Suppressor macrophage (primary cell): ENCODE measurements at places on chromosomes 2 and 18.

DNA sequence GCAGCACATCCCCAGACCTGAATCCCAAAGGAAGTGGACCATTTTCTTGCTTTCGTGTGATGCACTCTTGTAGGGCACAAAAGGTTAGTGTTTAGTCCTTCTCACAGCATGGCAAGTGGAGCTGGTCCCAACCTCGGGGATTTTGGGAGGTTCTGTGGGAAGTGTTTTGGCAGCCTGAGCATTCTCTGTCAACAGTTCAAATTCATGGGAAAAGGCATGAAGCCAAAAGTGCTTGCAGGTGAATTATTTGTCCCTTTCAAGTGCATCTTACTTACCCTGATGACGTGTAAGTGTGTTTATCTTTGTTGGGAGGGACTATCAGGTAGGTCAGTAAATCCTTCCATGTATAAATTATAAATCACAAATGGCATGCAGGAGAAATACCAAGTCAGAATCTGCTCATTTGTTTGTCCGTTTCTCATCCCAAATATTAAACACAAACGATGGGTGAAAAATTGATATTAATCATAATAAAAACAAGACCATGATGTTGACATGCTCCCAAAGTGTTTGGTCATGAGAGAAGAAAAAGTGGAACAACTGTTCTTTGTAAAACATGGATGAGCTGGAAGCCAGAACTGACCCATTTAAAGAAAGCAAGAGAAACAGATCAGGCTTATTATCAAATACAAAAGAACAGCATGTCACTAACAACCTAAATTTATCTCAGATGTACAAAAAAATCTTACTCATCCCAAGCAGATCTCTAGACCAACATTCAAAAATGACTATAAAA is 57.6 kb downstream of the EPHA4 start:
- DNase-seq = no peak

DNA sequence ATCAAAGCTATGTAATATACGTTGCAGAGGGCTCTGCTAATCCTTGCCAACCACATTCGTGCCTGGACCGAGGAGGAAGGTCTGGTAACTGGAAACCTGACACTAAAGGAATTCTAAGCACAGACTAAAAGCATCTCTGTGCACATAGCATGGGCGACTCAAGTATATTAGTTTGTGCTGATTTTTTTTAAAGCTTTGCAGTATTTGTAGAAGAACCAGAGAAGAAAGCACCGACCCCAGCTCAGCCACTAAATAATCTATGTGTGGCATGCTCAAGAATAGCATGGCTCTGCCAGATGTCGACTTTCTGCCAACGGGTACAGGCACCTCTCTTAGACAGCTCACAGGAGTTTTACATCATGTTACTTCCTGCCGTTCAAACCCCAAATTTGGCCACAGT is 73.2 kb upstream of the NRP2 start:
- DNase-seq = no peak

DNA sequence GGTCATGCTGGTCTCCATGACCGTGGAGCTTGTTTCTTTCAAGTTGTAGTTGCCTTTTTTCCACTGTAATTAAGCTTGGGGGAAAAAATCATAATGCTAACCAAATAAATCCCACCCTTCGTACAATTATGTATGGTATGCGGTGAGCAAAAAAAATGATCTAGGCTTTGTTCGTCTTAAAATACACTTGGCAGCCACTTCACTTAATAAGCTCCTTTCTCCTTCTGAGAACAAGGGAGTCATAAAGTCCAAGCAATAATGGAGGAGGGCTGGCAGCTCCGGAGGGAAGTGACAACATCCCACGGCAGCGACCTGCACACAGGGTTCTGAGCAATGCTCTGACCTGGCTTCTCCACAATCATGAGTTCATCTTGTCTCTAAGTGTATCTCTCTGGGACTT is 91.2 kb upstream of the KLHL29 start:
- DNase-seq = no peak

- no peak for DNase-seq
Observed at GRCh38 chr18:65988386-65988785, 237.6 kb downstream of the CDH7 start.

DNA sequence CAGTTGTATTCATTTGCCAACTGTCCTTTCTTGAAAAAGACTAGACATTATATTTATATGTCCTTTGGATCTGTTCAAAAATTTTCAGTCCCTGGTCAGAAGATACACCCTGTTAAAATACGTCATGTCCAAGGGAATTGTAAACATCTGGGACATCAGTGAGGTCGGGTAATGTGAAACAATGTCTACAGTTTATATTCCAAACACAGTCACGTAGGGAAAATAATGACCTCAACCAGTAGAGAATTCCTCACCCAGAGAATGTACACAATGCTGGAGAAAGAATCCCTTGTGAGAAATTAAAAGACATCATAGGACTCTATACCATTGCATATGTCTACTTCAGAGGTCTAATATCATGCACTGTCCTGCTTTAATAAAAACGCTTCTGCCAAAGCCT is 888.0 kb upstream of the CHAC2 start:
- no peak for DNase-seq

GRCh38 chr2:181540421-181540820 is 83.2 kb downstream of the ITGA4 start:
- no peak for DNase-seq

DNA sequence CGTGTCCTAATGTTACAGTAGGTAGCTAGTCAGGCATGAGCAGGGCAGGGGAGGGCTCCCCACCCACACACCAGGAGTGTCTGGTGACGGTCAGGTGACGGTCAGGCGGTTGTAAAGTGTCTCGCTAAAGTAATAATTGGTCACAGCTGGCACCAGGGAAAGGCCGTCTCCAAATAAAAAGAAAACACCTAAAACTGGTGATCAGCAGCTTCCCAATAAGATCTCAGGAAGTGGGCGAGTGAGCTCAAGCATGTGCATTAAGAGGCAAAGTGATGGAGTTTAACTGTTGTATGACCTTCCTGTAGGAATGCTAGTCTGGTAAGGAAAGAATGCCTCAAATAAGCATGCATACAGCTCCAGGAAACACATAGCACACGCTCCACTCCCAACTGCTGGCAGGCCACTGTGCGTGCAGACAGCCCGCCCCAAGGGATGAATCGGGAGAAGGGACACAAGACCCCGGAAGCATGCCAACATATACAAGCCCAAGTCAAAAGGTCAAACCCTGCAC is 177.1 kb downstream of the RNF144A start:
- DNase-seq = no peak

DNA sequence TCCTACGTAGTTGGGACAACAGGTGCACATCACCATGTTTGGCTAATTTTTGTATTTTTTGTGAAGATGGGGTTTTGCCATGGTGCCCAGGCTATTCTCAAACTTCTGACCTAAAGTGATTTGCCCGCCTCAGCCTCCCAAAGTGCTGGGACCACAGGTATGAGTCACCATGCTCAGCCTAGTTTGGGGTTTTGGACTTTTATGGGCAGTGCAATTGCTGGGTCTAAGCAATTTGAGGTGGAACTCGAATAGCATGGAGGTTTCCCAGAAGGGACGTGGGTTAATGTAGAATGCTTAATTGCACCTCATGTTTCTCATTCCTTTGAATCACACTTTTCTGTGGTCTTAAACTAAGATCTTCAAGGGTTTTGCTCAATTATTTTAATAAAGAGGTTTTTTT is 102.3 kb upstream of the EPHA4 start:
- no peak for DNase-seq

- no peak for DNase-seq
Observed at GRCh38 chr2:48258481-48259149, 271.3 kb upstream of the STON1 start.

GRCh38 chr18:60593249-60593648 is 220.7 kb upstream of the MC4R start:
- DNase-seq = no peak

GRCh38 chr2:64640153-64641044 is 13.3 kb downstream of the SERTAD2 start:
- no peak for DNase-seq

DNA sequence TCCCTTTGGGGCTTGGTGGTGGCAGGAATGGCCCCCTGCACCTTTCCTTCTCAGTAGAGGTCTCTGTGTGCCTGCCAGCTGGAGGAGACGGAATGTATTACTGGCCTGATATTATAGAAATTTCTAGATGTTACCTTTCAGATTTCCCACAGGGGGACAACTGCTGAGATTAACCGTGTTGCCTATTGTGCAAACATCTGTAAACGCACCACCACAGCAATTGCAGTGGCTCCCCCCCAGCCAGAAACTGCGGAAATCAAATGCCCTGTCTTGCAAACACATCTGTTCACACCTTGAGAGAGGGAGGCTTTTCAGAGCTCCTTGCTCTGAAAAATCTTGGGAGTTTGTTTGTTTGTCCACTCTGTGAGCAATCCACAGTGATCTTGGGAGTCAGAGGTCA is 270.0 kb upstream of the RAB12 start:
- DNase-seq = no peak

DNA sequence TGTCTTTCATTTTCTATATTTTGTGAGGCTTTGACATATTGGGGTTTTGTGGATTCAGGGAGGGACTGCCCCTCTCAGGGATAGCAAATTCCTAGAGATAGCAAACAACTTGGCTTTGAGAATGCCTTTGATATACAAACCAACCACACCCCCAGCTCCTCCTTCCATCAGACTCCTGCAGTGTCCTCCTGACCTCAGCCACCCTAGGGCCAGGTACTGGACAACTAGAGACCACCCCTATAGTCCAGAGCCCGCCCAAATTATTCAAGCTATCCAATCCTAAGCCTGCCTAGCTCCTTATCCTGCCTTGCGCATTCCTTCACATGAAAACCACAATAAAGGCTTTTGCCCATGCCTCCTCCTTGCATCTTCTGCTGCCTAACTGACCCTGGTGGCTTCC is 22.9 kb upstream of the STAM2 start:
- no peak for DNase-seq
